Activated CD4-positive, alpha-beta memory T cell treated with anti-CD3 and anti-CD28 coated beads, Interleukin-2, amount 10 ng/mL, durations not matched to agents 7 days and 5 days (primary cell): ENCODE measurements at places on chromosomes 7 and 10.

DNA sequence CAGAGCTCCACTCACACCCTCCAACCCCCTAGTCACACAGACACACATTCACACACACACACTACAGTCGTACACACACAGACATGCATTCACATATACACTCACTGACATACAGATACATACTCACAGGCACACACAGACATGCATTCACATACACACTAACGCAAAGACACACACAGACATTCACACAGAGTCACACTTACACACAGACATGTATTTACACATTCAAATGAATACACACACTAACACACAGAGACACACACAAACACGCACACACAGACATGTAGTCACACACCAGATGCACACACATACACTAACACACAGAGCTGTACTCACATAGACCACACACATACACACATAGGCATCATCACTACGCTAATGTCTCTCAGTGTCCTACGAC is 58.0 kb upstream of the MYL10 start:
- H3K4me3 ChIP-seq = no peak overlapping the region
- no peaks in the 10 kb centered on the region for H3K36me3 ChIP-seq
- no peak for DNase-seq

DNA sequence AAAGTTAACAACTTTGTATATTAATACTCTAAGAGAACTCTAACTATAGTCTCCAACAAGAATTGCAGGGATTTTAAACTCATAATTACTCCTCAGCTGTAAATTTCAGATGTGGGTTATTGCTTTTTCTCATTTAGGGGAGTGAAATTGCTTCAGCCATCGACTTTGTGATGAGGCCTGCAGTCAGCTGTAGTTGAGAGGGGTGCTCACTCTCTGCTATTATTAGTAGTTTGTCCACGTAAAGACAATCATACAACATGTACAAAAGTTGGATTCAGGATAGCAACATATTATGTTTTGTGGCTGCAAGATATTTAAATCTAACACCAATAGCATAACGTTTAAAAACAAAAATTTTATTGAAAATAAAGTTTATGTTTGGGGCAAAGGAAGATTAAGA is 28.7 kb downstream of the HDAC9 start:
- H3K36me3 ChIP-seq = no peaks in the 10 kb centered on the region
- H3K27me3 ChIP-seq = no peaks in the 10 kb centered on the region
- no peak overlapping the region for H3K4me3 ChIP-seq
- no peak for DNase-seq
- H3K4me1 ChIP-seq = peaks cover 2% of the 10 kb centered on the region

DNA sequence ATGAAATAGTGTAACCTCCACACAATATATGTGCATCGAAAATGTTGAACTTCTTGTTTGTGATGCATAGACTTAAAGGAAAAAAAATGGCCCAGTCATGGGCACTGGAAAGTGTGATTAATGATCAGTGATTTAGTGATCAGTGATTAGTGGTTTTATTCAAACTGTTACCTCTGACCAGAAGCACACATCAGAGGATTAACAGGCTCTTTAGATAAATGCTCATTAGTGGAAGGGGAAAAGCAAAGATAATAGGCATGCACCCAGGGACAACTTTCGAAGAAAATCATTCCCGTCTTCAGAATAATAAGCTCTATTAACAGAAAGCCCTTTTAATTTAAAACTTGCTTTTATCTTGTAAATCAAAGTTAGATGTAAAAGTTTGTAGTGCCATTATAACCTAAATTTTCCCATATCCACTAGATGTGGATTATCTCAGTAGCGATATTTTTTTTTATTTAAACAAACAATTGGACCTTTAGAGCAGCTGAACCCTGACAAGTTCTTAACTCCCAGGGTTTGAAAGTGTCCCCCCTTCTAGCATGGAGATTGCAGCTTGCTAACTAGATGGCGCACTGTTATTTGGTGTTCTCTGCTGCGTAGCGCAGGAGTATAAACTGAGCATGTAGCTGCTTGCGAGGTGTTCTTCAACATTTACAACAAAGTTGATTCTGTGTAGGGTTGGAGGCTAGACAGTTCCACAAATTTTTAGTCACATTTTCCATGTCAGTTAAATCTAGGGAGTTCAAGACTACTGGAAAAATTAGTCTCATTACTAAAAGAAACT is at the start of gene CREB5:
Gene CREB5, plus strand, starts transcription at position 643 of the 787 bp plus-strand sequence. CDS start 397 bp downstream, outside the sequence.
- no peak within 1 kb of the TSS for H3K4me3 ChIP-seq
- DNase-seq = no peak
- no peaks in the 10 kb centered on the region for H3K36me3 ChIP-seq
- H3K27ac ChIP-seq = no peak within 1 kb of the TSS
- peaks cover 14% of the 10 kb centered on the region for H3K4me1 ChIP-seq
- H3K27me3 ChIP-seq = peaks cover 65% of the 10 kb centered on the region

DNA sequence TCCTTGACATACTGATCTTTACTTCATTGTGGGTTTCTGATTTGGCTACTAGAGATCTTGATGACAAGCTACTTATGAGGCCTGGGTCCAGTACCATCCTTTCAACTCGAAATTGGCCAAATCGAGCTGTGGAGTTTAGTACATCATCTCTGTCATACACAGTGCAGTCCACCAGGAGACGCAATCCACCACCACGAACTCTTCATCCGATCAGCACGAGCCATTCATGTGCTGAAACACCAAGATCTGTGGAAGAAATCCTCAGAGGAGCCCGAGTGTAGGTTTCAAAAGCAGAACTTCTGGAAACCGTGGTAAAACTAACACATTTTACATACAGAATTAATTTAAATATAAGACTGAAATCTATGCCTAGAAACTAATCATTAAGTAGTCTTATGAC is 14.2 kb downstream of the DNAJC9 start:
- H3K27ac ChIP-seq = no peak overlapping the region
- DNase-seq = no peak
- H3K27me3 ChIP-seq = no peaks in the 10 kb centered on the region
- no peaks in the 10 kb centered on the region for H3K4me1 ChIP-seq

DNA sequence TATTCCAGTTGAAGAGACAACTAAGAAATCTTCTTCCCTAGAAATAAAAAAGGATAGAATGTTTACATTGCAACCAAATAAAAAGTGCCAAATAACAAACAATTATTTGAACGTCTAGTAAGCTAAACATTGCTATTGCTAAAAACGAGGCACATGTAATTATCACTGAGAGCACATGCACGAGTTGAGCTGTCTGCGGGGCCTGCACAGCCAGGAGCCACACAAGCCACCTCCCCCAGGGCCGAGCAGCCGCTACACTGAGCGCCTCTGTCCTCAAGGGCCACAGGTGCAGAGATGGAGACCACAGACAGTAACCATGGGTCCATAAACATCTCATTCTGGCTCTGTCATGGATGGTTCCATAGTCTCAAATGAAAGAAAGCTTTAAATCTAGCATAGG is 17.2 kb downstream of the NCAPG2 start:
- peaks cover 4% of the 10 kb centered on the region for H3K4me1 ChIP-seq
- H3K4me3 ChIP-seq = no peak overlapping the region
- DNase-seq = no peak
- H3K27me3 ChIP-seq = no peaks in the 10 kb centered on the region

DNA sequence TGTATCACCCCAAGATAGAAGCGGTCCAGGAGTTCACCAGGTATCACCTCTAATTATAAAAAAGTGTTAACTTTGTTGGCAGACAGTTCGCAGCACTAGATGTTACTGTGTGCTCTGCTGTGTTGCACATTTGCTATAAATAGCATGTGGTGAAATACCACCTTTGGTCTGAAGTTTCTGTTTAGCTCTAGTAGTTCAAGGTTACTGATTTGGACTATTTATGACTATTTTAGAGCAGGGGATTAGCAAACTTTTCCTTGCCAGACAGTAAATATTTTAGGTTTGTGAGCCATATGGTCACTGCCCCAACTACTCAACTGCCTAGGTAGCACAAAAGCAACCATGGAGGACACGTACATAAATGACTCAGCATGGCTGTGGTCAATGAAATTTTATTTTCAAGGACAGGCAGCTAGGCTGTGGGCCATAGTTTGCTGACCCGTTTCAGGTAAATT is 16.5 kb downstream of the DENND10 start:
- no peaks in the 10 kb centered on the region for H3K27me3 ChIP-seq
- H3K36me3 ChIP-seq = peaks cover 63% of the 10 kb centered on the region
- peak overlapping the region; percentile 26 for H3K27ac ChIP-seq
- no peak for DNase-seq

GRCh38 chr7:37013771-37014170 is 289.5 kb upstream of the AOAH start:
- no peaks in the 10 kb centered on the region for H3K27me3 ChIP-seq
- no peak overlapping the region for H3K27ac ChIP-seq
- H3K4me3 ChIP-seq = no peak overlapping the region
- no peak for DNase-seq

DNA sequence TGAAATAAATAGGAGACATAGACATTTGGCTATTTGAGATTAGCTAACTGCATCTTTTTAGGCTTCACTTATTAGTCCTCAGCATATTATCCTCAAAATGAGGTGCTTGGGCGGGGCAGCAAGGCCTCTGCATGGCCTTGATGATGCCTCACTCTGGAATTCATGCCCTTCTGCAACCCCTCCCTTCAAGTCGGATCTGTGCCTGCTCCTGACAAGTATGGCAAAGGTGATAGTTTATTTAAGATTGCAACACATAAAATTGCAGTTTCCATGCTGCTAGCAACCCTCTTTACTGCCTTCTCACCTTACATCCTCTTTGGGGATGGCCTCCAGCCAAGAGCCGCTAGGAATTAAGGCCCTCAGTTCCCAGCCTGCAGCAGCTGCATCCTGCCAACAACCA is 241.3 kb upstream of the ADARB2 start:
- H3K4me1 ChIP-seq = no peaks in the 10 kb centered on the region
- no peak for DNase-seq
- no peak overlapping the region for H3K4me3 ChIP-seq
- H3K27me3 ChIP-seq = no peaks in the 10 kb centered on the region
- no peak overlapping the region for H3K27ac ChIP-seq
- H3K36me3 ChIP-seq = no peaks in the 10 kb centered on the region

- no peaks in the 10 kb centered on the region for H3K4me1 ChIP-seq
- H3K36me3 ChIP-seq = no peaks in the 10 kb centered on the region
- no peak overlapping the region for H3K4me3 ChIP-seq
- no peak for DNase-seq
- H3K27ac ChIP-seq = no peak overlapping the region
Observed at GRCh38 chr7:155567646-155568332, 21.4 kb upstream of the CNPY1 start.

- H3K27me3 ChIP-seq = peaks cover 8% of the 10 kb centered on the region
- no peaks in the 10 kb centered on the region for H3K36me3 ChIP-seq
- no peaks in the 10 kb centered on the region for H3K4me1 ChIP-seq
- DNase-seq = no peak
- H3K27ac ChIP-seq = no peak overlapping the region
Observed at GRCh38 chr7:156559001-156559400, 81.6 kb upstream of the RNF32 start.

- no peaks in the 10 kb centered on the region for H3K27me3 ChIP-seq
- no peaks in the 10 kb centered on the region for H3K4me1 ChIP-seq
- no peak for DNase-seq
- H3K36me3 ChIP-seq = no peaks in the 10 kb centered on the region
- H3K4me3 ChIP-seq = no peak overlapping the region
- no peak overlapping the region for H3K27ac ChIP-seq
Observed at GRCh38 chr7:34330308-34330707, 327.7 kb upstream of the NPSR1 start.

DNA sequence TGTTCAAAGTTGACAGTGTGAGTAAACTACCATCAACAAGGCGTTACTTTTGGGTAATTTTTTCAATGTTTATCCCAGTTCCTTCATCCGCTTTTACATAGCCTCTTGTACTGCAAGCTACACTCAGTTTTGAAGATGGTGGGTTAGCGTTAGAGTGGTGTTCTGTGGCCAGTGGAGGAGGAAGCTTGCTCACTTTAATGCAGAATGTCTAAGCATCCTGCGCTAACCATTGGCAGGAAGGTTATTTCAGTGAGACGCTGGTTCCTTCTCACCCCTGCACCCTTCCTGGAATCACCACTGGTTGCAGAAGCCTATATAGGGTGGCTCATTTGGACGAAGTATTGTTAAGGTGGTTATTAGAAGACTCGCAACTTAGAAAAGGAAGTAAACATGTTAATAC is 159.1 kb downstream of the CELF2 start:
- no peak overlapping the region for H3K27ac ChIP-seq
- peak; percentile 77 for DNase-seq
- no peak overlapping the region for H3K4me3 ChIP-seq
- peaks cover 87% of the 10 kb centered on the region for H3K4me1 ChIP-seq
- no peaks in the 10 kb centered on the region for H3K27me3 ChIP-seq

DNA sequence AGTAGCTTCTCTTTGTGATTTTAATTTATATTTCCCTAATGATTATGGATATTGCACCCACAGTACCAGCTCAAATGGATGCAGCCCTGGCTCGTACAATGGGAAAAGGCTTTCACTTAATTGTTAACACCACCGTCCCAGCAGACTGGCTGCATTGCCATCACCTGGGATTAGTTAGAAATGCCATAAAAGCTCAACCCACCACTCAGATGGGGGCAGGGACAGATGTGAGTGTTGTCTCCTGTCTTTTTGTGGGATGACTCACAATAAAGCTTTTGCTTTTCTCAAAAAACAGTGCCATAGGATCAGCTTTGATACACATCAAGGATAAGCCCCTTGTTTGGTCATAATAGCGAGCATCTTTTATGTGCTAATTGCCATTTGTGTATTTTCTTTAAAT is 729.1 kb downstream of the TNS3 start:
- no peaks in the 10 kb centered on the region for H3K27me3 ChIP-seq
- H3K4me3 ChIP-seq = no peak overlapping the region
- no peak for DNase-seq
- no peak overlapping the region for H3K27ac ChIP-seq
- no peaks in the 10 kb centered on the region for H3K4me1 ChIP-seq

GRCh38 chr10:35453855-35454532 is 117.7 kb downstream of the CCNY start:
- H3K27ac ChIP-seq = no peak overlapping the region
- peaks cover 5% of the 10 kb centered on the region for H3K36me3 ChIP-seq
- H3K4me1 ChIP-seq = peaks cover 37% of the 10 kb centered on the region
- H3K27me3 ChIP-seq = no peaks in the 10 kb centered on the region

DNA sequence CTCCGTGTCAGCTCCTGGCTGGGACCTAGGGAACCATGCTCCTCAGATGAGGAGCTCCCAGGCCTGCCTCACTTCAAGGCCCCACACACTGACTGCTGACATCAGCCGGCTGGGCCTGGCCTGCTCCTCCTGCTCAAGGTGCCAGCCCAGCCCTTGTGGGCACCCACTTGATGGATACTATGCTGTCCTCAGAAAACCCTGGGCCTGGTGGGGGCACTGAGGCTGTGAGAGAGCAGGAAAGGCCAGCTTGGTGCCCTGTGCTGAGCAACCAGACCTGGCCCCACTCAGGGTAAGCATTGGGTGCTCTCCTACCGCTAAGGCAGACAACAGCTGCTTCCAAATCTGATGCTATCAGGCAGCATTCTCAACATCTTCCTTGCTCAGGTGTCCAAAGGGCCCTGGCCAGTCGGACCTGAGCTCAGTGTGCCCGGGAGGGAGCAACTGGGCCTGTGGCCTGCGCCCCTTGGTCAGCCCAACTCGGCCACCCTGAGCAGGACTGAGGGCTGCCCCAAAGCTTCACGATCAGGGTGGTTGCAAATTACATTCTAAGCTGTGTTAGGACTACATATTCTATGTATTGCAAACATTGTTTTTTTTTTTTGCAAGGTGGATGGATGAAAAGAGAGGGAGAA is 21.9 kb upstream of the ANTXRL start:
- no peak for DNase-seq
- H3K27me3 ChIP-seq = no peaks in the 10 kb centered on the region
- H3K4me1 ChIP-seq = peaks cover 13% of the 10 kb centered on the region
- peaks cover 20% of the 10 kb centered on the region for H3K36me3 ChIP-seq
- H3K27ac ChIP-seq = peak overlapping the region; percentile 17
- no peak overlapping the region for H3K4me3 ChIP-seq
